ENCODE measurements at places on chromosomes 16 and 17.

GRCh38 chr17:73650140-73650539 lies 5.9 kb upstream of the SDK2 start:
- DNase-seq = peak; percentile 56

- DNase-seq = peak; percentile 52
Observed at GRCh38 chr17:64420143-64420670, 28.7 kb upstream of the MILR1 start.

- no peak for DNase-seq
Observed at GRCh38 chr17:57197466-57198071, 58.8 kb upstream of the MSI2 start.

DNA sequence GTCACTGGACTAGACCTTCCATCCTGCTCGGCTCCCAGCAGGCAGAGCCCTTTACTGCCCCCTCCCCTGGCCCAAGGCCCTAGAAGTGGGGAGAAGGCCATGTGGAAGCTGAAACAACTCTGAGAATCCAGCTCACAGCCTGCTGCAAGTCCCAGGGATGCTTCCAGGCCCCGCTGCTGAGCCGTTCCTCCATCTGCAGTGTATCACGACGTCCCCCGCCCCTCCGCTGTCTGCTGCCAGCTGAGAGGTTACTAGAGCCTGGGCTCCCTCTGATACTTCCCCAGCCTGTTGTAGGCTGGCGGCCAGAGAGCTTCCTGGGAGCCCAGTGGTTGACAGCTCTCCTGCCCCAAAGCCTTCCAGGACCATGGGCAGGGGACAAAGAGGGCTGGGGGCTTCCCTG lies 118.2 kb downstream of the MGAT5B start:
- DNase-seq = peak; percentile 54

DNA sequence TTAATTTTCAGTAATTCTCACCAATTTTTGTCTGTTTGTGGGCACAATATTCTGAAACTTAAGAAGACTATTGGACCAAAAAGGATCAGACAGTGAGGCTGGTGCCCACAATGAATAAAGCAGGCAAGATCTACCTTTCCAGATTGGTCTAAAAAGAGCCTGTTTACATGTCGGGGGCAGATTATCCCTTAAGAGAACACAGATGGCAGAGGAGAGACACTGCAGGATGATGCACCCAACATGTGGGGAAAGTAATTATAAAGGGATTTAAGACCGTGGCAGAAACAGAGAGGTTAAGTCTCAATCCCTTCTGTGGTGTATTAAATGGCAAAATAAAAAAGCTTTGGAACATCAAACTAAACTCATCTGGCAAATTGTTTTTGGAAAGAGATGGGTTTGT lies 331.8 kb upstream of the CDH11 start:
- no peak for DNase-seq

- DNase-seq = no peak
Observed at GRCh38 chr17:16506188-16506587, 14.2 kb upstream of the LRRC75A start.

DNA sequence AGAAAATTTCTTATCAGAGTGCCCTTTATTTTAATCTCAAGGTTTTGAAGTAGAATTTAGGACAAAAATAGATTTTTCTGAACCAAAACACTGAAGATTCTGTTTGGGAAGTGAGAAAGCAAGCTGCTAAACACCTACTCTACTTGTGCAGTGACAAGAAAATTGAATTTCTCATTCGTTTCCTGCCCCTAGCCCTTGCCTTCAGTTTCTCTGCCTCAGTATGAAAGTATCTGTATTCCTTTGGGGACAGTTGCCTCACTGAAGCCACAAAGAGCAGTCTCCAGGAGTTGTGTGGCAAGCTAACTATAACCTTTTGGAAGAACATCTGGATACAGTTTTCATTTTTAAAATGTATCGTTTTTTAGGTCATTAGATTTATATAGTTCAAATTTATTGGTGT lies 19.7 kb downstream of the MOSMO start:
- DNase-seq = no peak

GRCh38 chr17:50767446-50767845 lies at the start of gene ANKRD40CL:
ANKRD40CL (minus strand) TSS chr17:50767518; CDS start chr17:50766913, 605 bp downstream.
- DNase-seq = no peak

- no peak for DNase-seq
Observed at GRCh38 chr16:27894386-27894785, 169.1 kb downstream of the GSG1L start.

- no peak for DNase-seq
Observed at GRCh38 chr16:10876315-10876714, 687 bp upstream of the CIITA start.

DNA sequence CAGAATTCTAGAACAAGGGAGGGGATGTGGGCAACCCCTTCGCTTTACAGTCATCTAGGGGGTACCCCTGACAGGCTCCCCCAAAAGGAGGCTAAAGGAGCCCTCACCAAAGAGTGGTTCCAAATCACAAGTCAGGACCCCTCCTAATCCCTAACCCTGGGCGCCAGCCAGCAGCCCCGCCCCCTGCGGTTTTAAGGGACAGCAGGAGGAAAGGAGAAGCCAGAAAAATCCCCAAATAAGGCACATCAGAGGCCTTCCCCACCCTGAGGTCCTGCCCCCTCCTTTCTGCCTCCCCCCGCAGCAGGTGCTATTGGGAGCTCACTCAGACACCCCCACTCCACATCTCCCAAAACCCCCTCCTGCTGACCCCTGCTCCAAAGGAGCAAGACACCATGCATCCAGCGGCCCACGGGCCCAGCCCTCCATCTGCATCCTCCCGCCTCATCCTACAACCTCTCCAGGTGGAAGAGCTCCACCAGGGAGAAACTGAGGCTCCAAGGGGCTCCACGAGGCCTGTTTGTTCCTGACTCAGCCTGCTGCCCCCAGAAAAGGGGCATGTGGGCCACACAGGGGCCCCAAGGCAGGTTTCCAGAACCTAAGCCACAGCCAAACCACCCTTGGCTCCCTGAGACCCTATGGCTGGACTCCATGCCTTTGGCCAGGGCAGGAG lies 93.5 kb downstream of the GOSR1 start:
- no peak for DNase-seq

GRCh38 chr17:60577147-60577915 lies 22.7 kb upstream of the PPM1D start:
- DNase-seq = no peak

- DNase-seq = no peak
Observed at GRCh38 chr16:87465306-87465705, 27.5 kb downstream of the ZCCHC14 start.

- DNase-seq = peak; percentile 65
Observed at GRCh38 chr16:49704586-49705155, 151.2 kb downstream of the ZNF423 start.

- DNase-seq = no peak
Observed at GRCh38 chr17:60311936-60312335, 80.0 kb downstream of the USP32 start.

GRCh38 chr17:62996221-62996620 lies 30.2 kb downstream of the TANC2 start:
- no peak for DNase-seq

DNA sequence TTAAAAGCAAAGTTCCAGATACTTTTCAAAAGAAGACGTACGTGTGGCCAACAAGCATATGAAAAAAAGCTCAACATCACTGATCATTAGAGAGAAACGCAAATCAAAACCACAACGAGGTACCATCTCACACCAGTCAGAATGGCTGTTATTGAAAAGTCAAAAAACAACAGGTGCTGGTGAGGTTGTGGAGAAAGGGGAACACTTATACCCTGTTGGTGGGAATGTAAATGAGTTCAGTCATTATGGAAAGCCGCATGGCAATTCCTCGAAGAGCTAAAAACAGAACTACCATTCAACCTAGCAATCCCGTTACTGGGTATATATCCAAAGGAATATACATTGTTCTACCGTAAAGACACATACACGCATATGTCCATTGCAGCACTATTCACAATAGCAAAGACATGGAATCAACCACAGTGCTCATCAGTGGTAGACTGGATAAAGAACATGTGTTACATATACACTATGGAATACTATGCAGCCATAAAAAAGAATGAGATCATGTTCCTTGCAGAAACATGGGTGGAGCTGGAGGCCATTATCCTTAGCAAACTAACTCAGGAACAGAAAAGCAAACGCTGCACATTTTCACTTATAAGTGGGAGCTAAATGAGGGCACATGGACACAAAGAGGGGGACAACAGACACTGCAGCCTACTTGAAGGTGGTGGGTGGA lies 31.1 kb upstream of the DNAH17 start:
- DNase-seq = no peak

DNA sequence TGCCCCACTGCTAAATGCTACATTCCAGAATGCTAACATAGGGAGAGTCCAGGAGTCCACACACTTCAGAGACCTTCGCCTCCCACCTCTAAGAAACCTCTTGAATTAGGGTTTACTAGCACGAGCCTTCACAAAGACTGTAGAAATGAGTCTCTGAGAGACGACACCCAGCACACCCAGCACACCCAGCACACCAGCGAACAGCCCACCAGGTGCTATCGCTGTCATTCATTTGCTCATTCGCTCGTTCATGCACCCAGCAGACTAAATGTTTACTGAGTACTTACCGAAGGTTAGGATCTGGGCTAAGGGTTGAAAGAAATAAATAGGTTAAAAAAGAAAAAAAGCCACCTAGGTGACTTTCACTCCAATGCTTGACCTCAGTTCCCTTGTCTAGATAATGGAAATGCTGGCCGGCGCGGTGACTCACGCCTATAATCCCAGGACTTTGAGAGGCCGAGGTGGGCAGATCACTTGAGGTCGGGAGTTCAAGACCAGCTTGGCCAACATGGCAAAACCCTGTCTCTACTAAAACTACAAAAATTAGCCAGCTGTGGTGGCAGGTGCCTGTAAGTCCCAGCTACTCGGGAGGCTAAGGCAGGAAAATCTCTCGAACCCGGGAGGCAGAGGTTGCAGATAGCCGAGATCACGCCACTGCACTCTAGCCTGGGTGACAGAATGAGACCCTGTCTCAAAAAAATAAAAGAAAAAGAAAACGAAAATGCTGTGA lies 100.8 kb downstream of the ADCY9 start:
- DNase-seq = peak; percentile 33

- DNase-seq = peak; percentile 54
Observed at GRCh38 chr16:76535-77272, 1.3 kb upstream of the MPG start.

DNA sequence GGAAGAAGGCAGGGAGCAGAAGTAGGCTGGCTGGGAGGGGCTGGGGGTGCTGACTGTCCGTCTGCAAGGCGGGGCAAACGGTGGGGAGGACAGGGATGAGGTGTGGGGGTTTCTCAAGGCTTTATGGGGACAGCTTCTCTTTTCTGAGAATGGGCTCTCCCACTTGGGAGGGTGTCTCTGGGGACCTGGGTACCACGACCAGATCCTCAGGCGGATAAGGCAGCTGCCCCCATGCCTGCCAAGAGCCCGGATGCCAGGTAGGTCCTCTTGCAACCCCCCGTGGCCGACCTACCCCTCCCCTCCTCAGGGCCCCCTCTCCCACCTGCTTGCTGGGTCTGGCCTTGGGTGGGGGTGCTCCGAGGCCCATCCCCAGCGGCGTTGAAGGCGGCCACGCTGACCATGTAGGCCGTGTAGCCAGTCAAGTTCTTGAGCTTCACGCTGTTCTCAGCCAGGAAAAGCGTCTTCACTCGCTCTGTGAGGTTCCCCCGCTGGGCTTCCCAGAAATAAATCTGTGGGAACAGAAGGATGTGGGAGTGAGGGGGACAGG lies 56.4 kb upstream of the CDC42EP4 start:
- DNase-seq = no peak

- DNase-seq = no peak
Observed at GRCh38 chr17:29918922-29919856, 10.8 kb downstream of the SSH2 start.

- peak; percentile 98 for DNase-seq
Observed at GRCh38 chr17:5500589-5501391, 14.4 kb downstream of the MIS12 start.

GRCh38 chr17:71900621-71901229 lies 220.1 kb upstream of the SOX9 start:
- peak; percentile 12 for DNase-seq

GRCh38 chr16:23974223-23974622 lies 138.4 kb downstream of the PRKCB start:
- DNase-seq = peak; percentile 54

- DNase-seq = no peak
Observed at GRCh38 chr16:65069766-65070165, 52.1 kb downstream of the CDH11 start.

- no peak for DNase-seq
Observed at GRCh38 chr17:81549826-81550225, 2.3 kb downstream of the FAAP100 start.

Measured in ELF-1 (cell line).